ENCODE measurements at places on chromosomes 6 and 20.
A peak's percentile ranks its signal among the peaks of the same experiment; 100 is the strongest.

GRCh38 chr6:143325379-143326140, 124.9 kb downstream of the ADAT2 start:
- no peak for DNase-seq

DNA sequence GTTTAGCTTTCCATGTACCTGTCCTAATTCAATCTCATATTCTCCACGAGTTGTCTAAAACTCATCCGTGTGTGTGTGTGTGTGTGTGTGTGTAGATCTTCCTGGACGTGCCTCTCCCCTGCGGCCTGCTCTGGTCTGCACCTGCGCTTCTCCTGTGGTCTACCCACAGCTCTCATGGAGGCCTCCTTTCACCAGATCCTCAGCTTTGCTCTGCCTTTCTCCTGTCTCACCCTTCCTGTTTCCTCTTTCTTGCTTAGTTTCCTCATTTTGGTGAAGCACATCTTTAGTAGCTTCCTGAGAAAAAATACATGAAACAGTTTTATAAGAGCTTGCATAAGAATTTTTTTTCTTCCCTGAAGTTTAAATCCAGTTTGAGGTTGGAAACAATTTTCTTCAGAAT, 18.1 kb downstream of the SLX4IP start:
- no peak for DNase-seq

- DNase-seq: no peak
These were observed 338.0 kb upstream of the PTCHD4 start for GRCh38 chr6:48449002-48449401.

GRCh38 chr20:23050076-23050838, 785 bp upstream of the THBD start:
- DNase-seq: no peak

DNA sequence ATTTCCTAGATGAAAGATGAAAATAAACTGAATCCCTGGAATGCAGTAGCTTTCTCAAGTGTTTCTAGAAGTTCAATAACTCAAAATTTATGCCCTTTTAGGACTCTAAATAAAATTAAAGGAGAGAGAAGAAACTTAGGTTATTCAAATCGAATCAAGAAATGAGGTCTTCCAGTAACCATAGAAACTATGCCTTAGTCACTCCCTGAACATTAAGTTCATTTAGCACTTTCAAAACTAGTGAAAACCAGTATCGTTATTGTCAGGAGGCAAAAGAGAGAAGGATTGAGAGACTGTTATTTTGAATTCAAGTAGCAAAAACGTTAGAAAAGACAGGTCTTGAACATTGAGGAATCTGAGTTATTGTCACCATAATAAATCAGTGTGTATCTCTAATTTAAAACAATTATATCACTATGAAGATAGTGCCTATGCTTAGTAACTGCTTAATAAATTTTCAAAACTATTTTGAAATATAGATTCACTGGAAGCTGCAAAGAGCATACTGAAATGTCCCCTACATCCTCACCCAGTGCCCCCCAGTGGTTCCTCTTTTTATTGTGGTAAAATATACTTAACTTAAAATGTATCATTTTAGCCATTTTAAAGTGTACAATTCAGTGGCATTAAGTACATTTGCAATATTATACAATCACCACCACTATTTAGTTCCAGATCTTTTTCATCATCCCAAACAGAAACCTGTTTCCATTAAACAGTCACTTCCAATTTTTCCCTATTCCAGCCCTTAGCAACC, 4.6 kb downstream of the RPP21 start:
- DNase-seq: no peak

DNA sequence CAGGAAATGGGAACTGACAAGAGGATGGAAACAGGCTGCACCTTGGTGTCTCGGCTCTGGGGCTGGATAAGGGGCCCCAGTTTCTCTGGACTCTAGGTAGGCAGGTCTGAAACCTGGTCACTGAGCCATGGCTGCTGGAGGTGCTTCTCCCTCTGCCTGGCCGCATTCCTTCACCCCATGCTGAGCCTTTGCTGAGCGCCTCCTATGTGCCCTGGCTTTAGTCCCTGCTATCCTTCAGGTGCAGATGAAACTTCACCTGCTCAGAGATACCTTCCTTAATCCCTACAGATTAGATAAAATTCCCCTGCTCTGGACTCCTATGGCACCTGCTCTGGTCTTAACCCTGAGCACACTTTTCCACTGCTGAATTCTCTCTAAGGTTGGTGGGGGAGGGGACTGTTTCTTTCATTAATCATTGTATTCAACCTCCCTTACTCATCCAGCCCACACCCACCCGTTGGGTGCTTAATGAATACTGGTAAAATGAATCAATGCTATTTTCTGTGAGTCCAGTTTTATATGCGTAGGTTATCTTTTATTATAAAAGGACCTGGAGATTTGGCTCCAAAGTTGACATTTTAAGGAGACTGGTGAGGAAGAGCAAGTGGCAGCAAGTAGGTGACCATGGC, 19.3 kb downstream of the MYLK4 start:
- no peak for DNase-seq

DNA sequence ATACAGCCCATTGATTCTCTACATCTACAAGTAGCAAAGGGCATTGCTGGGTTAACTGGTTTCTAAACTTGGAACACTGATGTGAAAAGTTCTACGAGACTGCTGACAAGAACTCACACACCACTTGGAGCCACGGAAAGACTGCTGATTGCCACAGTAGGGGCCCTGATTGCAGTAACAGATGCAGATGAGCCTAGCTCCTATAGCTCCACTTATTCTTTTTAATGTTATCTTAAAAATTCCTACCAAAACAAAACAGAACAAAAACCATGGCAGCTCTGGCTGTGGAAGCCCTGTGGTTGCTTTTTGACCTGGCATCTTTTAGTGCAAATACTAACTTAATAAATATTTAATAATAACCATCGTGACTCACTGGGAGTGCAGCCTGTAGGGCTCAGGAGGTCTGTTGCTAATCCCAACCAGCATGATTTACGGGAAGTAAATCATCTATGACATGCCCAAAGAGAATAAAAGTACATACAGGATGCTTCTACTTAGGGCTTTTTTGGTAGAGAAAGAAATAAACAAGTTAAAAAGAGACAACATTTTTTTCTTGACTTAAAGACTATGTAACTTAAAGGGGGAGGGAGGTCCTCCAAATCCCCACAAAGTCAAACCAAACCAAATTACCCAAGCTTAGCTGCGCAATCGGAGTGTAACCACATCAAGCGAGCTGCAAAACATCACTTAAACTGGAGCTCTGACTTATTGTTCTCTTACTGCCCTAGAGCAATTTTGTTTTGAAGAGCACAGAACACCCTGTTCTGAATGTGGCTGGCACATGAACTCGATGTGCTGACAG, 87.2 kb downstream of the FKBP5 start:
- peak; percentile 38 for DNase-seq

DNA sequence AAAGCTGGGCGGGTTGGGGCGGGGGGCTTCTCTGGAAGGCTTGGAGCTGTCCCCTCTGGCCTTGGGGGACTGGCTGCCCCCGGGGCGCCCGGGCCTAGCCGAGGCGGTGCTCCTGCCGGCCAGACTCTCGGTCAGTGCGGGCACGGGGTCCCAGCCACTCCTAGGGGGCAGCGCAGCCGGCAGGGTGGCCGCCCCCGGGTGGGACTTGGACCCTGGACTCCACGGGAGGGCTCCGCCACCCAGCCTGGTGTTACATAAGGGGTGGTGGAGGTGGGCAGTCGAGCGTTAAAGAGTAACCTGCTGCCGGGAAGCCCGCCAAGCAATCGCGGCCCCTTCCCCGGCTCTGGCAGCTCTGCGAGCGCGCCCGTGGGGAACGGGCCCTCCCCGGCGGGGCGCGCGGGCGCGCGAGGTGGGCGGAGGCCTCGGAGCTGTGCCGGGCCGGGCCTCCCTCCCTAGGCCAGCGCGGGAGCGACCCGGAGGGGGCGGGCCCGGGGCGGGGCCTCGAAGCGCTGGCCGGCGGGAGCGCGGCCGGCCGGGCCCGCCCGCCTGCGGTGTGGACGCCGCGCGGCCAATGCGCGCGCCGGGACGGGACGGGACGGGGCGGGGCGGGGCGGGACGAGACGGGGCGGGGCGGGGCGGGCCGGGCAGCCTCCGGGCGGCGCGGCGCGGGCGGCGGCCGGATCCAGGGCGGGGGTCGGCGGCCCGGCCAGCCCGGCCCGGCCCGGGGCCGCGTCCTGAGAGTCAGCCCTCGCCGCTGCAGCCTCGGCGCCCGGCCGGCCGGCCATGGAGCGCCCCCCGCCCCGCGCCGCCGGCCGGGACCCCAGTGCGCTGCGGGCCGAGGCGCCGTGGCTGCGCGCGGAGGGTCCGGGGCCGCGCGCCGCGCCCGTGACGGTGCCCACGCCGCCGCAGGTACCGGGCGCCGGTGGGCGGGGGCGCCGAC, at the start of gene SLC2A4RG:
Gene SLC2A4RG (plus strand): TSS at position 647 of the 940 bp plus-strand sequence. CDS start 137 bp downstream, at position 784.
- DNase-seq: peak; percentile 25

DNA sequence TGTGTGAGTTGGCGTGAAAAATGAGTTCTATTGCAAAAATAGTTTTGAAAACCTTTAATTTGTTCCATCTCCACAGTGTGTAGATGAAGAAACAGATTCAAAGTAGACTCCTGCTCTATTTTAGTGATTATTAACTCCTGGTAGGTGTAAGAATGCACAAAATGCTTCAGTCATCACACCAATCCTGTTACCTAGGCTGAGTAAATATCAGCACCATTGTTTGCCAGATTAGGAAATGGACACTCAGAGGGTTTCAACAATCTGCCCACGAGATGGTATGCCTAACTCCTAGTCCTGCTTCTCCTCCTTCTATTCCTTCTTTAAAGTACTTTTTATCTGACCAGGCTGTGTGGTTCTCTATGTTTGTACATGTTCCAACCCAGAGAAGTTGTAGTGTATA, 108.9 kb upstream of the AHI1 start:
- DNase-seq: no peak

DNA sequence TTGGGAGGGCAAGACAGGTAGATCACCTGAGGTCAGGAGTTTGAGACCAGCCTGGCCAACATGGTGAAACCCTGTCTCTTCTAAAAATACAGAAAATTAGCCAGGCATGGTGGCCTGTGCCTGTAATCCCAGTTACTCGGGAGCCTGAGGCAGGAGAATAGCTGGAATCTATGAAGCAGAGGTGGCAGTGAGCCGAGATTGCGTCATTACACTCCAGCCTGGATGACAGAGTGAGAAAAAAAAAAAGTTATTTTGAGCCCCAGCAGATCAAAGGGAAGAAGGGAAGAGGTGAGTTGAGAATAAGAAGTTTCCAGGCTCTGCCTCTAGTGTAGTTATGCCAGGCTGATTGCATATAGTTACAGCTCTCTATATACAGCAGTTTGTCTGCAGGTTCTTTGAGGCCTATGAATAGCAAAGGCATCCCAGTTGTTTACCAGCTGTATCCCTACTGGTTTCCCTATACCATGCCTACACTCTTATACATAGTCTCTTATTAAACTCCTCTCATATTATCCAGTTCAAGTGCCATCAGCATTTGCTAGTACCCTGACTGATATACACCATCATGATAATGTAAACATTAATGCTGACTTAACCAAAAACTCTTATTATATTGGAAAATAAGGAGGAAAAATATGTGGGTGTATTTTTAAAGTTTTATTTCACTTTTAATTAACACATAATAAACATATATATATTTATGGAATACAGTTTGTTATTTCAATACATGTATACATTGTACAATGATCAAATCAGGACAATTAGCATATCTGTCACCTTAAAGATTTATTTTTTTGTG, 823.6 kb upstream of the ADGRB3 start:
- DNase-seq: no peak

GRCh38 chr20:54573838-54574237, 98.4 kb downstream of the DOK5 start:
- no peak for DNase-seq

DNA sequence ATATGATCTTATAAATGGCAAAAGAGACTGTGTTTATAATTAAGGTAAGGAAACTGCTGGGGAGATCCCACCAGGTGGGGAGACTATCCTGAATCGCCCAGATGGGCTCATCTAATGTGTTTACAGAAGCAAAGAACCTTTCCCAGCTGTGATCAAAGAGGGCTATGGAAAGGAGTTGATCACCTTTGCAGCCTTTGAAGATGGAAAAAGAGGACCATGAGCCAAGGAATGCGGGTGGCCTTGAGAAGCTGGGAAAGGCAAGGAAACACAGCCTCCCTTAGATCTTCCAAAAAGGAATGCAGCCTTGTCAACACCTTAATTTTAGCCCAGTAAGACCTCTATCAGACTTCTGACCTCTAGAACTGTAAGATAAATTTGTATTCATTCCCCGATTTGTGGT, 66.5 kb upstream of the ADGRG6 start:
- no peak for DNase-seq

GRCh38 chr20:33917831-33918525, 75.7 kb upstream of the RALY start:
- DNase-seq: no peak

GRCh38 chr20:49394264-49394663, 88.2 kb downstream of the KCNB1 start:
- no peak for DNase-seq

GRCh38 chr6:161443848-161444247, 170.0 kb upstream of the AGPAT4 start:
- DNase-seq: no peak

- DNase-seq: no peak
These were observed 343 bp downstream of the SNAP91 start for GRCh38 chr6:83708546-83708969.

DNA sequence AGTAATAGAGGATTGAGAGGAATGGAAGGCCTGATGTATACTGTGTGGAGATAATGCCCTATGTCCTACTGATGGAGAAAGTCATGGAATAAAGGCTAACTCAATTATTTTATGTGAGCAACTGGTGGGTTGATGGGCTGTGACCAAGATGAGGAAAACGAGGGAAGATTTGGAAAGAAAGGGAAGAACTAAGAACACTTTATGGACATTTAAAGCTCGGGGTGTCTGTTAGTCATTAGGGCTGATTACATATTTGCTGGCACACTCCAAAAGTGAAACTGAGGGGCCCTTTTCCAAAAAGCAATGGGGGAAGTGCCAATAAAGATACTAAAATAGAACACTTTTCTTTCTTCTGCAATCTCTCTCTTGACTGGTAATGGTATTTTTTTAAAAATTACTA, 439.5 kb downstream of the PLCB1 start:
- DNase-seq: no peak

Data from central memory CD8-positive, alpha-beta T cell (primary cell).